ENCODE measurements at places on chromosomes 7 and 10.
A peak's percentile ranks its signal among the peaks of the same experiment; 100 is the strongest.

DNA sequence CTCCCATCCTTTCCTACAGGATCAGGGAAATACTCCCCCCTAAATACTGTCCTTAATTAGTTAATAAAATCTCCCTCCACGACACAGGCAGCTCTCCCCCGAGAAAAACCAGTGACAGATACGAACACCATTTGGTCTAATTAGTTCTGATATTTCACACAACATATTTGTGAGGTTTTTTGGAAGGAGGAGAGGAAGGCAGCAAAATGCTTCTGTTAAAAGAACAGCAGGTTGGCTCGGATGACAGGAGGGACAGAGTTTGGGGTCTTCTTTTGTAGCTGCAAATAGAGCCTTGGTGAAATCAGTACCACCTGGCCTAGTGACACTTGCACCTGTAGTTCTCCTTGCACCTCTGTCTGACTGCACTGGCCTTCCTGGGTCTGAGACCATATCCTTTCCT is 507.0 kb downstream of the PLXNA4 start:
- DNase-seq: no peak

DNA sequence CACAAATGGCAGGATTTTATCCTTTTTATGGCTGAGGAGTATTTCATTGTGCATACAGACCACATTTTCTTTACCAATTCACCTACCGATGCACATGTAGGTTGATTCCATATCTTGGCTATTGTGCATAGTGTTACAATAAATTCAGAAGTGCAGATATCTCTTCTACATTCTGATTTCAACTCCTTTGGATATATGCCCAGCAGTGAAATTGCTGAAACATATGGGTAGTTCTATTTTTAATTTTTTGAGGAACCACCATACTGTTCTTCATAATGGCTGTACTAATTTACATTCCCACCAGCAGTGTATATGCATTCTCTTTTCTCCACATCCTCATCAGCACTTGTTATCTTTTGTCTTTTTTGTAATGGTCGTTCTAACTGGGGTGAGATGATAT is 1290.3 kb downstream of the XPNPEP1 start:
- peak; percentile 1 for DNase-seq

GRCh38 chr10:58747687-58748086 is 235.0 kb downstream of the BICC1 start:
- DNase-seq: no peak

DNA sequence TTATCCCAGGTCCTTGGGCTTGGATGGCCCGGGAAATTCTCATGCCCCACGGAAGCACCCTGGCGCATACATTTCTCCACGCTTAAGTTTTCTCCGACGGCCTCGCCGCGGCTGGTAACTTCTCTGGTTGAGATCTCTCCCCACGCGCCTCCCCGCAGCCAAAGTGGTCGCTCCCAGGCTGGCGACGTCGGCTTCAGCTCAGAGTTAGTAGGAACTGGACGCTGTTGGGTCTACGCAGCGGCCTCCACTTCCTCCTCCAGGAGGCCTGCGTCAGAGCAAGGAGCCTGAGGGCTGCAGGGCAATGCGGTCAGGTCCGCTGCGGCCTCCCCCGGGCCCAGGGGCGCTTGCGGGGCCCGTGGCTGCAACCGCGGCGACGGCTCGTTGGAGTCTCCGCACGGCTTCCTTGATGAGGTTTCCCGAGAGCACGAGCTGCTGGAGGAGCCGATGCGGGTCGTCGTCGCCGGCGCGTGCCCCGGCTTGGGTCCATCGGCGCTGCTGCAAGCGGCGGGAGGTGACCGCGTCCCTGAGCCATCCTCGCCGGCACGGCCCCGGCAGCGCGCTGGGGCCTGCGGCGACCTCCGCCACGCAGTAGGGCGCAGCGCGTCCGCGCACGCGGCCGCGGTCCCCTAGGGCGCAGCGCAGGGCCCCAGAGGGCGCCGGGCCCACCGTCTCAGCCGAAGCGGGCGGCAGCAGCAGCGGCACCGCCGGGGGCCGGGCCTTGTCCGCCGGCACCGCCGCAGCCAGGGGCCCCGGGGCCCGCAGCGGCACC is 744 bp downstream of the FRAT2 start:
- DNase-seq: peak; percentile 62

DNA sequence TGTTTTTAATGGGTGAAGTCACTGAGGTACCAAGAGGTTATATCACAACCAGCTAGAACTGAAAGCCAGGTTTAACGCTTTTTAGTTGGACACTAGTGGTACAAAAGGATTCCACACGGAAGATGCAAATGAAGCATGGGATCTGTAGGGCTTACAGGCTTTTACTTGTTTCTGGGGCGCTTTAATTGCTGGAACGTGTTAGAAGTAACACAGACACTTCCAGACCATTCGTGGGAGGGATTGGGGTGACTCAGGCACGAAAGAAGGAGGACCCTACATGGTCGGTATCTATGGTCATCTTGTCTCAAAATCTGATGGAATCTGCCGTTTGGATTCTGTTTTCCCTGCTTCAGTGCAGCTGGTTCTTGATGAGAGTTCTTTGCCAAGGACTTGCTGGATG is 1.0 kb downstream of the YKT6 start:
- peak; percentile 37 for DNase-seq

DNA sequence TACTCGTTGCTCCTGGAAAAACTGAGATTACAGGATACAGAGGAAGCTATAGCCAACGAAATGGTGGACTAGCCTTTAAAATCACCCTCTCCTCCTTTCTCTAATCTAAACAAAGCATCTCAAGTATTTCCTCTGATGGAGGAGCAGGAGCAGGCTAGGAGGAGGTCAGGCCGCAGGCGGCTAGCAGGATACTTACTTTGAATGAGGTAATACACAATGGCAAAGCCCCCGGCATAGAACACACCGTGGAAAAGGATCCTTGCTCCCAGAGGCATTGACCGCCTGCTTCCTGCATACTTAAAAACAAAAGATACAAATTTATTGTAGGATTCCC is 64.4 kb downstream of the STK17A start:
- DNase-seq: peak; percentile 93

DNA sequence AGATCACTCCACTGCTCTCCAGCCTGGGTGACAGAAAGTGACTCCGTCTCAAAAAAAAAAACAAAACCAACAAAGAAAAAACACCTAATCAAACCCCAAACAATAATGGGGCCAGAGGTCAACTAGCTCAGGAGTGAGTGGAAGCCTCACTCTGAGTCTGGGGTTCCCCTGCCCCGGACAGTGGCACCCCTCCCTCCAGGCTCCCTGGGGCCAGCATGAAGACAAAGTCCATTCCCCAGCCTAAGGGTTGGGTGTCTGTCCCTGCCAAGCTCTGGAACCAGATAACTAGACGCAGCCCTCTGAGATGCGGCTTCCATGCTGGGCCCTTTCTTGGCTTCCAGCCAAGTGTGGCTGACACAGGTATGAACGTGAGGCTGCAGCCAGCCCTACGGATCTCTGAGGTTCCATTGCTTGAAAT is 1.7 kb upstream of the FUOM start:
- no peak for DNase-seq

GRCh38 chr7:1567896-1568510 is 1.8 kb downstream of the PSMG3 start:
- peak; percentile 73 for DNase-seq

DNA sequence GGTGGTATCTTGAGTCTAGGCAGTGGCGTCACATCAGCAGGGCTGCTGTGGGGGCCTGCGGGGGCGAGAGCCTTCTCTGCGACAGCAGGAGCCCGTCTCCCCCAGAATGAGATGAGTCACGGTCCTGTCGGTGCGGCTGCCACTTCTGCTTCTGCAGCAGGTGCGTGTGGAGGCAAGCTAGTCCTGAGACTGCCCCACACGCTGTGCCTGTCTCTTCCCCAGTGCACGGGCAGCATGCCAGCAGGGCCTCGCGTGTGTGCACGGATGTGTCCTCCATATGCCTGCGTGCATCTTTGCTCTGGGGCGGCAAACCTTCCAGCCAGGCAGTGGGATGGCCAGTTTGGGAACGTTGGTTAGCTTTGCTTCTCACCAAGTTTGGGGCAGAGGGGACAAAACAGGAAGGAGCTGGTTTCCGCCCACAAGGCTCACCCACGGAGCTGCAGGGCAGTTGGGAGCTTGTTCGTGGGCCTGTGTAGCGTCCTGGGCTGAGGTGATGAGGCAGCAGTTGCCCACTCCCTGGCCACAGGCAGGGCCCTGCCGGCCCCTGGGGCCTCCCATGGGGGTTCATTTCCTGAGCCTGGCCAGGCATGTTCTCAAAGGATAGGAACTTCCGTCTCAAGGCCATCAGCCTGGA is 60.8 kb upstream of the PPIF start:
- DNase-seq: peak; percentile 49

- DNase-seq: no peak
Measured at GRCh38 chr7:54880326-54880989, 121.4 kb upstream of the SEC61G start.

GRCh38 chr7:124723012-124723411 is 42.6 kb downstream of the GPR37 start:
- peak; percentile 41 for DNase-seq

- no peak for DNase-seq
Measured at GRCh38 chr7:89554209-89554608, 600.1 kb upstream of the STEAP1 start.

DNA sequence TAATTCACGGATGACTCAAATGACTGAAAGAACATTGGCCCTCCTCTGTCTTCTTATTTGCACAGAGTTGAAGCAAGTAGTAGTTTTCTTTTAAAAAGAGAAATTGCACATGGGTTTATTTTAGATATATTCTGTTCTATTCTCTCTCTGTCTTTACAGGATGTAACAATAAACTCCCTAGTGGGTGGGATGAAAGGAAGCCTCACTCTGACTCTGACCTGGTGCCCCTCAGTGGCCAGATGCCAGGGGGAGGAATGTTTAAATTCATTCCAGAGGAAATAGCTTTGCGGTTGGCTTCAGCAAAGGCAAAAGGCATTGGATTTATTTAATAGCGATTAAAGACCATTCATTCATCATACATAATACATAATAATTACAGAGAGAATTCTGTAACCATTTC is 156.4 kb upstream of the MTPN start:
- DNase-seq: peak; percentile 66

DNA sequence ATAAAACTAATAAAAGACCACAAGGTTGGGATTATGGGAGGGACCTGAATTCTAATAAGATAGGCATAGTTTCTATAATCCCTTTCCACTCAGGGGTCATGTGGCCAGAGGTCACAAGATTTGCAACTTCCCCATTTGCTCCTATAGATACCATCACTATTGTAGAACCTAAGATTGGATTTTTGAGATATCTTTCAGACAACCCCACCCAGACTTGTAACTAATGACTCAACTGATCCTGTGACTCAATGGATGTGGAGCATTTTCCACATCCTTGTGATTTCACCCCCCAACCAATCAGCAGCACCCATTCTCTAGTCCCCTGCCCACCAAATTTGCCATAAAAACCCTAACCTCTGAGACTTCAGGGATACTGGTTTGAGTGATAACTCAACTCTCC is 51.9 kb upstream of the PIK3AP1 start:
- no peak for DNase-seq

DNA sequence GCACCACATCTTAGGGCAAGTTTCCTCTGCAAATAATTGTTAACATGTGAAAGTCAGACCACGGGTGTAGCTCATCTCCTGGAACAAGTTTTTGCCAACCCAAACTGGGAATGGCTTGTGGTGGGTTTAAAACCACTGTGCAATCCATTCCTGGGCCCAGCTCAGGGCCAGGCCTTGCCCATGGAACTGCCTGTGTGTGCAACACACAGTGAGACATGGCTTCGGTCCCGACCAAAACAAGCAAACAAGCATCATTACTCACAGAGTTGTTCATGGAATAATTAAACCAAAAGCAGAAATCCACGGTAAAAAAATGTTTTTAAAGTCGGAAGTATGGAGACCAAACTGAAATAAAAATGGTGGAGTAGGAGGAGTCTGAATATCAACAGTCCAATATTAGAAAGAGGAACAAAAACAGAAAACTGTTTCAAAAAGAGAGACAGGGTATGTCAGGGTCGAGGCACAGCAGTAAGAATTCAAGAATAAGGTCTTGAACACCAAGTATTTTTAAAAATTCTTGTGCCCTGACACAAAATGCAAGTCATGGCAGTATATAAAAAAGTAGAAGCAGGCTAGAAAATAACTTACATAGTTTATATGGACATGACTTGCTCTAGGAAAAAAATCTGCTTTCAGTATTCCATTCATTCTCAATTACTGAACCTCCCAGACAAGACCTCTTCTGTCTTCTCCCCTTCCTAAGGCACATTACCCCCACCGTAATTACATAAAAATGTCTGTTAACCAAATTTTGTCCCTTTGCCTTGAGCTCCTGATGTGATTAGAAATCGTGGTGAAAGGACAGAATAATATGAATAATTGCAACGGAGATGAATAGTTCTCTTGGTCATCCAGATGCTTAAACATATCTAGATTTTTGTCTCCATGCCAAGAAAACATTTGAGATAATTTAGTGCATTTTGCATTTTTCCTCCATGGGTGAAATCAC is 88.4 kb downstream of the FAS start:
- peak; percentile 65 for DNase-seq

DNA sequence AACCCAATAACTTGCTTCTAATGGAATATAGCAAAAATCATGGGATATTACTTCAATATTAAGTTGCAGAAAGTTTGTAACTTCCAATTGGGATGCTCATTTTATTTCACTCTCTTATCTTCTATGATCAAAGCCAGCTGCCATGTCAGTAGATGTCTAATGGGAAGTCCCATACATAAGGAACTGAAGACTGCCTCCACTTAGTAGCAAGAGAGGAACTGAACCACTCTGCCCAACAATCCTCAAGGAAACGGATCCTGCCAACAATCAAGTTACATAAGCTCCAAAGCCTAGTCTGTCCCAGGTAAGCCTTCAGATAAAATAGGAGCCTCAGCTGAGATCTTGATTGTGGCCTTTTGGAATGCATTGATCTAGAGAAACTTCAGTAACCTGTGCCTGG is 431.5 kb upstream of the PCDH15 start:
- no peak for DNase-seq

GRCh38 chr7:97697396-97697795 is 34.5 kb upstream of the TAC1 start:
- no peak for DNase-seq

DNA sequence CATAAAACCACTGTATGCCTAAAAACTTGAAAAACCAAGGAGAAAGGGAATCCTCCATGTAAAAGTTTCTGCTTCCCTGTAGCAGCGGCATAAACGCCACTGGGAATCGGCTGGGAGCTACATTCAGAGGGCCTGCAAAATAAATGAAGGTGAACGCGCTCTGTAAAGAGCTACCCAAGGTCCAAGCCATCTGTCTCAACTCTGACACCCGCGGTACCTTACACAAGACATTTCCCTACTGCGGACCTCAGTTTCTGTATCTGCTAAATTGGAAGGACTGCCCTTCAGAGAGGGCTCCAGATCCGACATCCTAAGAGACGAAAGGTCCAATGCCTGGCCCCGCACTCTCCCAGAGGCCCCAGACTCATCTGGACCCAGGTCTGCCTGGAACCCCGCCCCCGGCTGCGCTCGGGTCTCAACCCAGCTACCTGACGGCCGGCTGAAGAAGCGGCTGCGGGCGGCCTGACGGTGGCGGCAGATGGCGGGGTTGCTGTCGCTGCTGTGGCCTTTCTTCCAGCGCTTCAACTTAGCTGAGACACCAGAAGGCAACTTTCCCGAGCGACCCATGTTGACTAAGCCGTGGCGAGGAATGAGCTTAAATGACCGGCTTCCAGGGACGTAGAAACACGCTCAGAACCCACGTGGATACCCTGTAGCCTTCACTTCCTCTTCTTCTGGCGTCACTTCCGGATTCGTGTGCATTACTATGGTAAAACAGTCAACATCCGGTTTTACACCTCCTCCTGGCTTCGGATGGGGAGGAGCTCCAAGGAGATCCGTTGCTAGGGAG is at the start of gene RRP12:
RRP12 (minus strand) TSS at position 676 of the 790 bp plus-strand sequence; CDS start at position 567, 109 bp downstream.
- DNase-seq: peak; percentile 98
